NCI-H187 treated with DMSO at 0.1 percent for 48 hours (cell line): ENCODE measurements at places on chromosomes 4 and X.
A peak's percentile ranks its signal among the peaks of the same experiment; 100 is the strongest.

DNA sequence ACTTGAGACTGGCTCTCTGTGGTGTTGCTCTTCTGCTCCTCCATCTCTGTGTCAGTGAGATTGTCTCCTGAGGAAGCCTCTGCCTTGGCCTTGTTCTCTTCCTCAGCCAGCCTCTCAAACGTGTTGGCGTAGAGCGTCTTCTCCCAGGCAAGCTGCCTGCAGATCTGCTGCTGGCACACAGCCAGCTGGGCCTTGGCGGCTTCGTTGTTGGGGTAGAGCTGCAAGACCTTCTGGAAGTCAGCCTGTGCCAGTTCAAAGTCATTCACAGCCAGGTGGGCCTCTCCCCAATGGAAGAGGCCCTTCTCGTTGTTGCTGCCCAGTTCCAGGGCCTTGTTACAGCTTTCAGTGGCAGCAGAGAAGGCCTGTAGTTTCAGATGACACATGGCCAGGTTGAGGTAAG lies 159.1 kb downstream of the NDST3 start:
- no peak for DNase-seq

DNA sequence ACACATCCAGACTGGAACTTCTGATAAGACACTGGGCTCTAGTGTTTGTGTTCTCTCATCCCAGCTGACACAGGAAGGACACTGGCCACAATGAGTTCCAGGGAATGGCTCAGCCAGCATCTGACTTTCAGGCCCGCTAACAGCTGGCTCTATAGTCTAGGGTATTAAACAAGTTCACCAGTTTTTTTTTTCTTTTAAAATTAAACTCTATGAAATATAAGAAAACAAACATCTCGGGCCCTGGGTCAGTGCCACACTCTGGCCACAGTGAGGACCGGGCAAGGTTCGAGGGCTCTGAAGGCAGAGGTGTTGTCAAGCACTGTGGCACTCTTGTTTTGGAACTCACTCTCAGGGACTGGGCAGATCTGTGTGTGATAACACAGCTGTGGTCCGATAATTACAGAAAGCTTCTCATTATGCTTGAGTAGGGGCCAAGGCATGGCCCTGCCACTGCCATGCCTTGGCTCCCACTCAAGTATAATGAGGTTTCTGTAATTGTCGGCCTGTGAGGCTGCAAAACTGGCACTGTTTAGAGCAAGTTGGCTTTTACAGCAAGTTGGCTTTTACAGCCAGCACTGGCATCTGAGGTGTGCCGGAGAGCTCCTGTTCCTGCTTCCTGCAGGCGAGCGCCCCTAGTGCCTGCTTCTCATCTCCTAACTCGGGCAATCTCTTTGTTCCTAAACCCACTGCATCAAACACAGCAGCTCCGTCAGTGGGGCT lies 62.8 kb downstream of the PPP1R2C start:
- no peak for DNase-seq

GRCh38 chrX:73812256-73812655 lies 249.3 kb downstream of the CHIC1 start:
- DNase-seq, result no peak

GRCh38 chrX:17566740-17567139 lies 170.6 kb upstream of the SCML1 start:
- no peak for DNase-seq

DNA sequence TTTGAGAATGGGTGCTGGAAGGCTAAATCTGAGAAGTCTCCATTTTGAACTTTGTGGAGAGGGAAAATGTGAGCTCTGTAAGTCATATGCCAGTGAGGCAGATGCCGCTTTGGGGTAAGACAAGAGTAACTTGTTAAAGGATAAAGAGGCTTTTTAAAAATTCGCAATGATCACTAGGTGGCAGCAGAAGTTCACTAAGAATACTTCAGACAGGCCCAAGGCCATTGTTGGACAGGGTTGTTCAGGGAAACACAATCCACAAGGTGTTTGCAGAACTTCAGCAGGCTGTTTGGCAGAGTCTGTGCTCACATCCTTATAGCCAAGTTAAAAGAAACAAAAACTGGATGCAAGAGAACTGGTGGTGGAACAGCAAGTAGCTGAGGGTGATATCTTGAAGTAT lies 13.7 kb upstream of the PIGA start:
- peak; percentile 8 for DNase-seq

GRCh38 chr4:74473155-74473811 lies 28.3 kb downstream of the AREG start:
- no peak for DNase-seq

GRCh38 chr4:1201851-1202525 lies 29.6 kb upstream of the SPON2 start:
- no peak for DNase-seq

GRCh38 chrX:101079736-101080270 lies 1.1 kb downstream of the TMEM35A start:
- no peak for DNase-seq

GRCh38 chrX:9656871-9657270 lies 108.8 kb downstream of the GPR143 start:
- no peak for DNase-seq

DNA sequence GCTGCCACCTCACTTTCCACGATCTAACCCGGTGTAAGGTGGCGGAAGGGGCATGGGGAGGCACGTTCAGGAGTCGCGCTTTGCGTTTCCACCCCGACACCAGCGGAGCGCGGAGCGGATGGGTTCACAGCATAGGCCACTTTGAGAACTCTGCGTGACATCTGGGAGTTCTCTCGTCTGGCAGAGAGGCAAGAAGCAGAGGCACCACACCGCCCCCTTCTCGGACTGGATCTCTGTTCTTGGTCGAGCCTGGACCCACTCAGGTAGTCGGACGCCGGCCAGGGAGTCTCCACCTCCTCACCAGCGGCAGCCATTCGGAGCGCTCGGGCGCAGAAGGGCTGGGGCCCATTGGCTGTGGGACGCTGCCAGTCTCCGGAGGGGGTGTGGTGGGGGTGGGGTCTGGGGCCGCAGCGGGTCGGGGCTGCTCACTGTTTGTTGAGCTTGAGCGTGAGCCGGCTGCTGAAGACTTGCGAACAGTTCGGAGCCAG lies at the start of gene DACH2:
Gene DACH2, plus strand, starts transcription at position 428 of the 488 bp plus-strand sequence.
- no peak for DNase-seq

DNA sequence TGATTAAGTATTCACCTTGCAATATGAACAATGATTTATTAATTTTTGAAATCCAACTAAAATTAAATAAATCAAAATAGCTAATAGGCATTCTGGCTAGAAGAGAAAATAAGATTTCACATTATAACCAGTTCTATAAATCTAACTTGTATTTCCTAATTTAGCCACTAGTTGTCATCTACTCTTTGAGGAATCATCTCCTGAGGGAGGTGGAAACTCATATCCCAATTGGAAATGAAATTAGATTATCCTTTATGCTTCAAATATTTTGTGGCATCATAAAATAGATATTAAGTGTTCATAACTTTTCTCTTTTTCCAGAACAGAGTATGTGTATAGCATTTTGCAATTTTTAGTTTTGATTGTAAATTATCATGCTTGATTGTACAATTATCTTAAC lies 558.5 kb upstream of the DIAPH2 start:
- no peak for DNase-seq

- DNase-seq, result no peak
Observed at GRCh38 chr4:180650273-180650672, 1592.9 kb upstream of the TENM3 start.

DNA sequence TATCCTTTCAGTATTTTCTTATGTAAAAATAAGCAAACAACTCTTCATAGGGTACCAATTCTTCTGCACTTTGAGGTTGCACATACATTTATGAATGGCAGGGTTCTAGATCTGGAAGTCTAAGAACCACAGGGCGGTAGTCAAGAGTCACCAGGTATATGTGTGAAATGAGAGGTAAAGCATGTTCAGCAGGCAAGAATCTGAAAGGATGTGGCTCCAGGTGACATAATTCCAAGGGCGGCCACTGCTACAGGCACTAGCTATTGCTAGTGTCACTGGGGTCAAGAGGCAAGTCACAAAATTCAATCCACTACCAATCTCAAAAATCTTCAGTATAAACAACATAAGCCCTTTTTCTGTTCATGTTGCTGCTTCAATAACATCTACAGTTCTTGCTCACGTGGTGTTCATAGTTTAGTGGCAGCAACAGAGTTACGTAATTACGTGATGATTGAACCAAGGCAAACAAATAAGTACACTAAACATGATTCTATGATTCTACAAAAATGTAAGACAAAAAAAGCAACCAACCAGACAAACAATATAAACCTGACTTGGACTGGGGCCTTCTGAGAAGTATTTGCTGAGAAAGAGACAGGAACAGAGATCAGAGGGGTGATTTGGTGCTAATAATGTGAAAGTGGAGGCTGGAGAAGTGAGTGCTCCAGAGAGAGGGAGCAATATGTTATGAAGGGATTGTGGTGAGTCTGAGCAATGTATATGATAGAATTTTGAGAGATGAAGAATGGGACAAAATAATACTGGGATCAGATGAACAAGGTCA lies 101.7 kb downstream of the NAA11 start:
- DNase-seq, result no peak

GRCh38 chr4:144674711-144675110 lies 28.8 kb downstream of the HHIP start:
- no peak for DNase-seq
